T-cell (primary cell): ENCODE measurements at places on chromosomes 6 and 20. TPM values are rescaled to one million over a fixed set of nuclear protein-coding genes. Genes with fewer than 3 reads are reported as not detected.

KCNK15 gene
- not detected for total RNA-seq

DEFB124 gene
- not detected for total RNA-seq

PRPH2 gene
- total RNA-seq = not detected

TPMT gene
- 5.5 TPM for total RNA-seq

CRISP3 gene
- not detected for total RNA-seq

PCSK2 gene
- not detected for total RNA-seq

RREB1 gene
- 39.6 TPM for total RNA-seq

TP53TG5 gene
- total RNA-seq = not detected

ERVFRD-1 gene
- total RNA-seq = not detected

SPAG4 gene
- 0.76 TPM for total RNA-seq

CYP24A1 gene
- total RNA-seq = not detected

IRF4 gene
- 28.4 TPM for total RNA-seq

FAM162B gene
- total RNA-seq = not detected

CPNE5 gene
- total RNA-seq = 0.92 TPM

CEP250 gene
- 52.2 TPM for total RNA-seq

PAK5 gene
- not detected for total RNA-seq

RAET1G gene
- not detected for total RNA-seq

MYB gene
- total RNA-seq = 17.1 TPM

CCN6 gene
- not detected for total RNA-seq

DOK5 gene
- not detected for total RNA-seq

HCK gene
- total RNA-seq = 0.29 TPM

RPS18 gene
- 3,249 TPM for total RNA-seq

RNF39 gene
- not detected for total RNA-seq

ULBP2 gene
- 3.9 TPM for total RNA-seq

NRN1 gene
- not detected for total RNA-seq

CHRNA4 gene
- not detected for total RNA-seq

ASIP gene
- total RNA-seq = not detected

ABHD16B gene
- not detected for total RNA-seq

TNFAIP3 gene
- 2,994 TPM for total RNA-seq

NKX2-2 gene
- total RNA-seq = not detected

C6orf47 gene
- total RNA-seq = 16.3 TPM

FOXA2 gene
- total RNA-seq = not detected

PACSIN1 gene
- total RNA-seq = 0.86 TPM

AIF1 gene
- total RNA-seq = 54.3 TPM

EZR gene
- 286 TPM for total RNA-seq

DLK2 gene
- 1.3 TPM for total RNA-seq

ALDH8A1 gene
- 3.6 TPM for total RNA-seq

TRAPPC3L gene
- not detected for total RNA-seq

KCNK16 gene
- not detected for total RNA-seq

TDRD6 gene
- total RNA-seq = not detected

CCN5 gene
- not detected for total RNA-seq
